ENCODE measurements at places on chromosomes 2 and 18. TPM values are rescaled to one million over a fixed set of nuclear protein-coding genes. Genes with fewer than 3 reads are reported as not detected.

DNA sequence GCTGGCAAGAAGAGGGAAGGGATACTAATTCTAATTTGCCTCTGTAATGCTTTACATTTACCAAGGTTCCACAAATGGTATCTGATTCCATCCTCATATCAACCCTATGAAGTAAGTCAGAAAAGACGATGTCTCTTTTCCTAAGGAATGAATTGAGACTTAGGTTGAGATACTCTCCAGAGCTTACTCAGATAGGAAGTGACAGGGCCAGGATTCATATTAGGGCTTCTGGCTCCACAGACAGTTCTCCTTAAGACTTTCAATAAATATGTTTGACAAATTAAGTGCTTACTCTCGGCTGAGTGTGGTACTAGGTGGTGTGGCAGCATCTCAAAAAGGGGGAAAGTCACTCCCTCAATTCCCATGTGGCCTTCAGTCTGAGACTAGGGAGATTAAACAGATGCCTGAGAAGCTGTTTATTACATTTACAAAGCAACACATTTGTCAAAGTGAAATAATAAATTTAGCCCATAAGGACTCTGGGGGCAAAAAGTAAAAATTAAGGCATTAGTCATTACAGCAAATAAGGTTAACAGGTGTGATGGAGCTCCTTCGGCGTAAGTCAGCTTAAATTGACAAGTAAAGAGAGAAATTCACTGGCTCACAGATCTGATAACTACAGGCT is 14.2 kb downstream of the CDK15 start:
- H3K27me3 ChIP-seq: no peaks in the 10 kb centered on the region
- no peaks in the 10 kb centered on the region for H3K36me3 ChIP-seq
- no peak overlapping the region for H3K4me3 ChIP-seq
- no peak for DNase-seq
- H3K4me1 ChIP-seq: no peaks in the 10 kb centered on the region

GRCh38 chr2:241776336-241777169 is at the start of gene GAL3ST2:
GAL3ST2 (plus strand) TSS chr2:241776822; CDS start chr2:241776956, 134 bp downstream.
- H3K27ac ChIP-seq: no peak within 1 kb of the TSS
- H3K27me3 ChIP-seq: peaks cover 67% of the 10 kb centered on the region
- peaks cover 4% of the 10 kb centered on the region for H3K4me1 ChIP-seq
- DNase-seq: no peak
- H3K36me3 ChIP-seq: no peaks in the 10 kb centered on the region

GRCh38 chr2:207149249-207150213 is 16.2 kb downstream of the KLF7 start:
- H3K27me3 ChIP-seq: no peaks in the 10 kb centered on the region
- peak overlapping the region; percentile 28 for H3K27ac ChIP-seq
- peaks cover 6% of the 10 kb centered on the region for H3K36me3 ChIP-seq
- DNase-seq: no peak

- no peaks in the 10 kb centered on the region for H3K36me3 ChIP-seq
- no peak for DNase-seq
- no peak overlapping the region for H3K27ac ChIP-seq
- H3K4me3 ChIP-seq: no peak overlapping the region
- no peaks in the 10 kb centered on the region for H3K4me1 ChIP-seq
Observed at GRCh38 chr2:182666674-182667314, 49.3 kb upstream of the DNAJC10 start.

GRCh38 chr2:43343573-43344304 is 117.3 kb upstream of the ZFP36L2 start:
- H3K27me3 ChIP-seq: no peaks in the 10 kb centered on the region
- DNase-seq: peak; percentile 92

DNA sequence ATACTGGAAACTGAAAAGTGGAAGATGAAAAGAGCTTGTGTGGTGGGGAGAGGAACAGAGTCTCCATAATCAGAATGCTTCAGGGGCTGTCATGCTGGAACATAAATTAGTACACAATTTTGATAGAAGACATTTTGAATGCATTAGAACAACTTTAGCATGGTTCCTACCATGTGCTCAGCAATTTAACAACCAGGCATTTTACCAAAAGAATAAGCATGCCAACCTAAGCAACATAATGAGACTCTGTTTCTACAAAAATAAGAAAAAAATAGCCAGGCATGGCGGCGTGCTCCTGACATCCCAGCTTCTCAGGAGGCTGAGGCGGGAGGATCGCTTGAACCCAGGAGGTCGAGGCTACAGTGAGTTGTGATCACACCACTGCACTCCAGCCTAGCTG is 40.5 kb upstream of the TMEM18 start:
- no peaks in the 10 kb centered on the region for H3K36me3 ChIP-seq
- DNase-seq: no peak
- no peak overlapping the region for H3K4me3 ChIP-seq
- H3K4me1 ChIP-seq: no peaks in the 10 kb centered on the region
- H3K27ac ChIP-seq: no peak overlapping the region

GRCh38 chr2:13884291-13884976 is 748.1 kb upstream of the LRATD1 start:
- no peaks in the 10 kb centered on the region for H3K4me1 ChIP-seq
- H3K4me3 ChIP-seq: no peak overlapping the region
- no peak for DNase-seq
- no peaks in the 10 kb centered on the region for H3K27me3 ChIP-seq
- no peak overlapping the region for H3K27ac ChIP-seq

GRCh38 chr18:75320506-75320905 is 107.0 kb downstream of the SMIM21 start:
- no peaks in the 10 kb centered on the region for H3K27me3 ChIP-seq
- H3K4me1 ChIP-seq: no peaks in the 10 kb centered on the region
- H3K36me3 ChIP-seq: no peaks in the 10 kb centered on the region
- no peak overlapping the region for H3K27ac ChIP-seq

DNA sequence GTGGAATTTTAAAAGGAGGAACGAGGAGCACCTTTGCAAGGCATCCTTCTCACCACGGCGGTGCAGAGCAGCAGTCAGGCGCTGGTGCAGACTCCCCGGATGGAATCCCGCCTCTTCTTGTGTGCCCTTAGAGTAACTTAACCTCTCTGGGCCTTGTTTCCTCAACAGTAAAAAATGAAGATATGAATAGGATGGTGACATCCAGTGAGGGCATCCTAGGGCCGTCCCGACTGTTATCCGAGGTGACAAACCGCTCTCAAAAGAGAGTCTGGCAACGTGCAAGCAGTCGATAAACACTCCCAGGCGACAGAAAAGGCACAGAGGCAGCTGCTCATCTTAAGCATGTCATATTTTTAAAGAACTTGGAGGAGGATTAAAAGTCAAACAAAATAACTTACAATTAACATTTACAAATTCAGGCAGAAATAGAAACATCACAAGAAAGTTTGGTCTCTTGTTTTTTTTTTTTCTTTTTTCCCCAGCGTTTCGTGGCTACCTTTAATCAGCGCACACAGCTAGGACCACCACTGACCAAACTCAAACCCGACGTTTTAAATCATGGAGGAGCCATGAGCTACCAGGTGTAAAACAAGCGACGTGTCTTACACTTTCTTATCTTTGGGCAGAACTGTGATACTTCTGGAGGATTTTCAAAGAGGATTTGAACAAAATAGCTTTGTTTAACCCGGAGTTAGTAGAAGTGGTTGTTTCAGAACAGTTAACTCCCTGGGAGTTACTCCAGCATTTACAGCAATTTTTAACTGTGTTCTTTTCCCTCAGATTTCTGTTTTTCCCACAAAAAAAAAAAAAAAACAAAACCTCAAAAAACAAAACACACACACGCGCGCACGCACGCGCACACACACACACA is 2.1 kb downstream of the MBP start:
- H3K4me3 ChIP-seq: peak overlapping the region; percentile 78
- peak overlapping the region; percentile 99 for H3K27ac ChIP-seq
- H3K27me3 ChIP-seq: no peaks in the 10 kb centered on the region
- no peaks in the 10 kb centered on the region for H3K36me3 ChIP-seq
- no peak for DNase-seq

DNA sequence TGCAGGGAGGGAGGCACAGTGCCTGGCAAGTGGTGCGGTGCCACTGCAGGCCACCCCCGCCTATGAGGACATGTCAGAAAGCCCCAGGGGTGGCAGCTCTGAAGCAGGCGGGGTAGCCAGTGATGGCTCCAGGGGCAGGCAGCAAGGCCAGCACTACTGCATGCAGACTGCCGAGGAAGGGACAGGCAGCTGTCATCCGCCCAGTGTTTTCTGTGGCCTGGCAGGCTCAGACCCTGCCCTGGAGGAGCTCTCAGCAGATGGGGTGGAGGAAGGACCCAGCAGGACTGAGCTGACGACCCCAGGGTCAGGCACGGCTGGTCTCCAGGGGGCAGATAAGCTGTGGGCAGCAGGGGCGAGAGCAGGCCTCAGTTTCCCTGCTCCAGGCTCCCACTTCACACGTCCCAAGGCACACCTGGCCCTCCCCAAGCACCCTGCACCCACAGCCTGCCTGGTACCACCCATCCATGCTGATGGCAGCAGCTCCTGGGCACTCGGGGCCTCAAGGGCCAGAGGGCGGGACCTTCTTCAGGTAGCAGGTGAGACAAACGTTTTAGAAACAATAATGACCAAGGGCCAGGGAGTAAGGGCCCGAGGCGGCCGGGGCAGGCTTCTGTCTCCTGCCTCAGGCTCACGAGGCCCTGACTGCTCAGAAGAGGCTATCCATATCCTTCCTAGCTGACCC is 48.5 kb downstream of the HS6ST1 start:
- H3K27ac ChIP-seq: no peak overlapping the region
- no peak overlapping the region for H3K4me3 ChIP-seq
- peaks cover 37% of the 10 kb centered on the region for H3K36me3 ChIP-seq
- H3K27me3 ChIP-seq: no peaks in the 10 kb centered on the region
- peaks cover 5% of the 10 kb centered on the region for H3K4me1 ChIP-seq

GRCh38 chr2:196238836-196239380 is 67.5 kb upstream of the STK17B start:
- no peaks in the 10 kb centered on the region for H3K27me3 ChIP-seq
- DNase-seq: no peak
- H3K4me1 ChIP-seq: peaks cover 9% of the 10 kb centered on the region
- H3K27ac ChIP-seq: peak overlapping the region; percentile 69
- H3K4me3 ChIP-seq: no peak overlapping the region

DNA sequence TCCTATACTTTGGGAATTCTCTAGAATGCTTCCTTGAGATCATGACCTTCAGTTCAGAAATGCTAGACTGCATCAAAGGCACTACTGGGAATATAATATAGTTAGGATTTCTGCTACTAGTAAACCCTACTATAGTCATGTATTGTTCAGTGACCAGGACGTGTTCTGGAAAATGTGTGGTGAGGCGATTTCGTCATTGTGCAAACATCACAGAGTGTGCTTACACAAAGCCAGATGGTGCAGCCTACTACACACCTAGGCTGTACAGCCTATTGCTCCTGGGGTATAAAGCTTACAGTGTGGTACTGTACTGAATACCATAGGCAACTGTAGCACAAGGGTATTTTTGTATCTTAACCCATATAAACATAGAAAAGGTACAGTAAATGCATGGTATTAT is 13.0 kb downstream of the CXCR4 start:
- no peaks in the 10 kb centered on the region for H3K36me3 ChIP-seq
- H3K4me3 ChIP-seq: no peak overlapping the region
- peak; percentile 57 for DNase-seq
- H3K27ac ChIP-seq: no peak overlapping the region

GRCh38 chr2:127590386-127591190 is 55.1 kb downstream of the MYO7B start:
- H3K27me3 ChIP-seq: no peaks in the 10 kb centered on the region
- H3K4me1 ChIP-seq: no peaks in the 10 kb centered on the region
- H3K36me3 ChIP-seq: no peaks in the 10 kb centered on the region
- H3K27ac ChIP-seq: no peak overlapping the region
- H3K4me3 ChIP-seq: no peak overlapping the region
- DNase-seq: no peak

Gene HNRNPA3
- 187 TPM for polyA plus RNA-seq

Gene NEU2
- not detected for polyA plus RNA-seq

Gene DLGAP1
- polyA plus RNA-seq: 0.85 TPM

Gene PLCD4
- 6.8 TPM for polyA plus RNA-seq

Measured in stomach (tissue), 19 donors.